Fibroblast of skin of right quadriceps (primary cell): ENCODE measurements at places on chromosomes 5 and 9.

GRCh38 chr5:160923936-160924710, 72.1 kb upstream of the ATP10B start:
- DNase-seq = no peak

GRCh38 chr5:149809931-149810691, 80.0 kb downstream of the PPARGC1B start:
- DNase-seq = no peak

GRCh38 chr5:10290438-10290837, 17.3 kb downstream of the CMBL start:
- no peak for DNase-seq

DNA sequence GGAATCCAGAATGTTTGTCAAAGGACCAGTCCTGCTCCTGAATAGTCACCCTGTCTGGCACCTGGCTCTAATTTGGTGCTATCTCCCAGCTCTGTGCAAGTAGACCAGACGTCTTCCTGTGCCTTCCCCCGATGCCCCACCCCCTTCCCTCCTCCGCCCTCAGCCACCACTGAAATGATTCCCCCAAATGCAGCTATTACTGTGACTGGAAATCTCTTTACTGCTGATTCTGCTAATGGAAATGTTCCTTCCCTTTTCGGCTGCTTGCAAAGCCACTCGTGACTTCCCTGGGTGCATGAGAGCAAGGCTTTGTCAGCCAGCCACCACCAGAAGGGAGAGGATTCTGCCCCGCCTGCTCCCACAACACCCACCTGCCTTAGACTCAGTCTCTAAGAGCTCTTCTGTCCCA, 11.4 kb downstream of the ASTN2 start:
- no peak for DNase-seq

GRCh38 chr5:163772644-163773043, 267.2 kb downstream of the MAT2B start:
- no peak for DNase-seq

GRCh38 chr5:102749416-102750030, 5.6 kb upstream of the PAM start:
- no peak for DNase-seq
